Stimulated activated CD8-positive, alpha-beta memory T cell treated with anti-CD3 and anti-CD28 coated beads, Interleukin-4, amount 100 ng/mL, for 4 hours (primary cell): ENCODE measurements at places on chromosomes 5 and 9.

DNA sequence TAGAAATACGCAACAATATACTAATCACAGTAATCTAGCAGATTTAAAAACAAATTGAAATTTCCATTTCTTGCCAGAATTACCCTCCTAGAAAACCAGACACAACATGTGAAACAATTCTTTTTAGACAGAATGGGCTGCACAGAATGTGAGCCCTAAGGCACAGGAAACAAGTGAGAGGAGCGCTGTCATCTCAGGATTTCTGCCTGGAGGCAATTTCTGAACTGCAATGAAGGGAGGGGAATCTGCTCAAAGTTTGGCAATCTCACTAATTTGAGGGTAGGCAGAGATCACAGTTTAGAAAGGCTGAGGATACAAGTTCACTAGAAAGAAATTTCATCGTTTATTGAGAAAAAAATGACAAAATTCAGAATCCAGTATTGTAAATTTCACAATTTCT is 70.3 kb downstream of the INIP start:
- no peak for DNase-seq

GRCh38 chr5:429453-430188 is 13.4 kb upstream of the EXOC3 start:
- no peak for DNase-seq

GRCh38 chr9:116115761-116116353 is 37.7 kb upstream of the PAPPA start:
- DNase-seq: no peak

DNA sequence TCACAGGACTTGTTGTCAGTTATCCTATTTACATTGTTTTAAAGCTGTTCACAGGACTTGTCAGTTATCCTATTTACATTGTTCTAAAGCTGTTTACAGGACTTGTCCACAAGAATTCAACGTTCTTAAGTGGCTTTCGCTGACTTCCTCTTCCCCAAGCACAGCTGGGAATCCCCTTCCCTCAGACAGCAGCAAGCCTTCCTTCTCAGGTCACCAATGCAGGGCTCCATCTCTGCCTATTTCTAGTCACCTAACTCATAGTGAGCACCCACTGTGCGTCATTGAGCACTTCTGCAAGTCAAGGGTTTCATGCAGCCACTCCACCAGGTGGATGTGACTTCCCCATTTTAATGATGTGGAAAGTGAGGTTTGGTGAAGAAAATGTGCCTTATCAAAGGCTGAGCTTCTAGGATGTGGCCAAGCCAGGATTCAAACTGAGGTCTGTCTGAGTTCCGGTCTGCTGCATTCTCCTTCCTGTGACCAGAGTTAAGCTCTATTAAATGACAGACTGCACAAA is 109.8 kb upstream of the ZNF462 start:
- no peak for DNase-seq

GRCh38 chr9:96524764-96525163 is 74.8 kb downstream of the HABP4 start:
- DNase-seq: no peak

DNA sequence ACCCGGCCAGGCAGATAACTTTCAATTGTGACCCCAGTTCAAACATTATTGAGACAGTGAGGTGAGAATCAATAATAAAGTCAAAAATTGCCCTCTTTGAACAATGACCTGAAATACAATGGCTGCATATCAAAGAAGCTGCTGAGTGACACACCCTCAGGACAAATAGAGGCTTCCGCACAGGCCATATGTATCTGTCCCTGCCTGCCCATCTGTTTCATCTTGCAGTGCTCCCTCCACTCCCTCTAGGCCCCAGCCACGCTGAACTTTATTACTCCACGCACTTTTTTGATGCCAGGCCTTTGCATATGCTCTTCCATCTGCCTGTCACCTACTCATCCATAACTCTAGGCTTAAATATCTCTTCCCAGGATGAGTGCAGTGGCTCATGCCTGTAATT is 15.9 kb upstream of the PFDN1 start:
- no peak for DNase-seq
